CD4-positive, alpha-beta memory T cell (primary cell): ENCODE measurements at places on chromosomes 3 and 15. TPM values are rescaled to one million over a fixed set of nuclear protein-coding genes. Genes with fewer than 3 reads are reported as not detected.

The ADGRG7 gene
- total RNA-seq = not detected

The TXNRD3 gene
- 0.87 TPM for total RNA-seq

The MEGF11 gene
- not detected for total RNA-seq

The B3GNT5 gene
- total RNA-seq = 0.41 TPM

DNA sequence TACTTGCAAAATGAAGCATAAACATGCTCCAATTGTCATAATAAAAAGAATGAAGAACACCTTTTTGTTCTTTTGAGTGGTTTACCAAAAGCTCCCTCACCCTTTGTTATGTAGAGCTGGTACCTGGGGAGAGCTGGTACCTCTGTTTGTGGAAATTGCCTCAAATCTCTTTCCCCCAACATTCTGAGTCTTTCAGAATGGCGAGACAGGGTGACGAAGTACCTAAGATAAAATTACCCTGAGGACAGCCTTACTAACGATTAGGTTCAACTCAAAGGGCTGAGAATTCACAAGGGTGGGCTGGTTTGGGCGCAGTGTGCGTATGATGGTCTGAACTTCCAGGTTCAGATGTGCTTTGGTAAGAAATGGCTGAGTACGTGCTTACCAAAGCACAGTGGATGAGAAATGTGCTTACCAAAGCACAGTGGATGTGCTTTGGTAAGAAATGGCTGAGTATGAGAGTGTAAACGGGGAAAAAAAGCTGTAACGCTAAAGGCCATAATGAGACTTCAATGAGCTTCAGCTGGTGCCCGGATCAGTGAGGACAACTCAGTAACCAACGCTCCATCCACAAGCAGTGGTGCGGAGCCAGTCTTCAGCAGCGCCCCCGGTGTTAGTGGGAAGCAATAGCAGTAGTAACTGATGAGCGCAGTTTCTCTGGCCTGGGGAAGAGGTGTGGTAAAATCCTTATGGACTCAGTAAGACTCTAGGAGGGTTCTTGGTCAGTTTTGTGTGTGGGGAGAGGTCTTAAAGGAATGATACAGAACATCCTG, 72.3 kb upstream of the LRIG1 start:
- no peak for DNase-seq

The DNAH12 gene
- 0.11 TPM for total RNA-seq
